ENCODE measurements at places on chromosomes 7 and 10.
A peak's percentile ranks its signal among the peaks of the same experiment; 100 is the strongest.

- DNase-seq = no peak
These were observed 19.0 kb downstream of the NAPEPLD start for GRCh38 chr7:103129702-103130549.

DNA sequence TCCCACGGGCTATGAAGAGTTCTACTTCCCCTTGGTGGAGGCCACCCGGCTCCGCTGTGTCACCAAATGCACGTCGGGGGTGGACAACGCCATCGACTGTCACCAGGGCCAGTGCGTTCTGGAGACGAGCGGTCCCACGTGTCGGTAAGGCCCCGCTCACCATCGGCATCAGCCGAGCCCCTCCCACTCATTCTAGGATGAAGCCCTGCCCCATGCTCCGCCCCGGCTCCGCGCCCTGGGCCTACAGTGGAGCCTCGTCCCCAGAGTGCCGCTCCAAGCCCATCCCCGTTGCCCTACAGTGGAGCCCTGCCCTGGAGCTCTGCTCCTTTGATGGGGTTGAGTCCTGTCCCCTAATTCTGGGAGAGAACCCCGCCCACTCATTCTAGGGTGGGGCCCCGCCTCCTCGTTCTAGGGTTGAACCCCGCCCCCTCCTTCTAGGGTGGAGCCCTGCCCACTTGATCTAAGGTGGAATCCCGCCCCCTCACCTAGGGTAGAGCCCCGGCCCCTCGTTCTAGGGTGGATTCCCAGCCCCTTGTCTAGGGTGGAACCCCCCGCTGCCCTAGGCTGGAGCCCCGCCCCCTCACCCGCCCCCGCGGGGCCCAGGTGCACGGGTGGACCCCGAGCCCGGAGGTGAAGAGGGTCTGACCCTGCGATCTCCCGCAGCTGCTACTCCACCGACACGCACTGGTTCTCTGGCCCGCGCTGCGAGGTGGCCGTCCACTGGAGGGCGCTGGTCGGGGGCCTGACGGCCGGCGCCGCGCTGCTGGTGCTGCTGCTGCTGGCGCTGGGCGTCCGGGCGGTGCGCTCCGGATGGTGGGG is 3.4 kb upstream of the MUC12 start:
- DNase-seq = peak; percentile 76

GRCh38 chr7:148156233-148156632 is 434.3 kb upstream of the C7orf33 start:
- DNase-seq = no peak

DNA sequence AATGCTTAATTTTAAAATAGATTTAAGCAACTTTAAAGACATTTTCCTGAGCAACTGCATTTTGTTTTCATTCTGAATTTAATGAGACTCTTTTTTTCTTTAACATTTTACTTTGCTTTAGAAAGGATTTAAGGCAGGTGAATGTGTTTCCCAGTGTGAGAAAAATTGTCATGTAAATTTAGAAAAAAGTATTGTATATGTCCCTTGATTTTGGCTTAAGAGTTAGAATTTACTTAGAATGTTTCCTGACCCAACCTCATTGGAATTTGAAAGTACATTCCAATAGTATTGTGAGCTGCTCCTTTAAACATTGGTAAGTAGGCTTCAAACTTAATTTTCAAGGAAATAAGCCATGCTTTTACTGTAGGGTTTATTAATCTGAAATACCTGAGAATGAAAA is 110.2 kb downstream of the PTEN start:
- DNase-seq = no peak

DNA sequence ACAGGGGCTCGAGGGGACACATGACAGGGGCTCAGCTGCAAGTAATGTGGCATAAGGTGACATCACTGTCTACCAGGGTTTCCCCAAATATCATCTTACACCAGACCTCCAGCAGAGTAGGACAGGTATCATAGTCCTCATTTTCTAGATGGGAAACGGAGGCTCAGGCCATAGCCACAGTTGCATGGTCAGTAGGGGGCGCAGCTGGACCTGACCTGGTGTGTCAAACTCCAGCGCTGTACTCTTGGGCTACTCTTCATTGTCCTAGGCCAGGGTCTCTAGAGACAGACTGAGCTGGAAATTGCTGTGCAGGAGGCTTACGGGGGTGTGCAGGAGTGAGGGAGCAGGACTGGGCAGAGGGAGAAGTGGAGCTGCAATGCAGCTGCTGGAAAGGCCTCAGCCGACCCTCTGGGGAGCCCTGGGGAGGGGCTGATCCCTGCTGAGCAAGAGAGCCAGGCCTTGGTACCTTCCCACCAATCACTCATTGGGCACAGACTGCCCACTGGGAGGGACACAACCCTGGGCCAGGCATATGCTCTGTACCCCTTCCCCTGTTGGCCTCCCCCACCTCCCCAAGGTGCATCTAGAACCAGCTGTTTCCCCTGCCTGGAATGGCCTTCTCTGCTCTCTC is 89.9 kb downstream of the CDH23 start:
- DNase-seq = peak; percentile 11

DNA sequence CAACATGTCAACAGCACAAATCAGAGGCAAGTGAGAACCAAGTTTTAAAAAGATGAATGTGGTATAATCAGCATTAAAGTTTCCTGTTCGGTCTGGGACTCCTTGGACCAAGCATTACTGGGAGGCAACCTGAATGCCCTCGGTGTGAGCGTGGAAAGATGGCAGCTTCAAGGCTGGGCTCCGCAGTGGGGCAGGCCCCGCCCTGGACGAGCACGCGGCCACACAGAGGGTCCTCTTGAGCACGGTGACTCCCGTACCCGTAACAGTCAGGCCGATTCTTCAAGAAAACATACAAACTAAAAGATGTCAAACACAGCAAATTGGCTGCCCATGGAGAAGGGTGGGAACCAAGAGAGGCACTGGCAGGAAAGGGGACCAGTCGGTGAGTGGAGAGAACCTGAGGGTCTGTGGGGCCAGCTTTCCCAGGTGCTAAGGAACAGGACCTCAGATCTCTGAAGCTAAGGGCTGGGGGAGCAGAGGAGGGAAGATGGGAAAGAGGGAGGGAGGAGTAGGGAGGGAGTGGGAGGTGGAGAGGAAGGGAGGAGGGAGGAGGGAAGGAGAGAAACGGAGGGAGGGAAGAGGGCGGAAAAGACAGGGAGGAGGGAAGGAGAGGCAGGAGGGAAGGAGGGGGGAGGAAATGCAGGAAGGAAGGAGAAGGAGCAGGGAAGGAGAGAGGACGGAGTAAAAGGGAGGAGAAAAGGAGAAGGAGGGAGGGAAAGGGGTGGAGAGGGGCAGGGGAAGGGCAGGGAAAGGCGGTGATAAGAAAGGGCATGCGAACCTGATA is 71.2 kb upstream of the FAM20C start:
- DNase-seq = no peak

GRCh38 chr10:133375357-133376115 is 2.4 kb upstream of the ECHS1 start:
- DNase-seq = no peak

DNA sequence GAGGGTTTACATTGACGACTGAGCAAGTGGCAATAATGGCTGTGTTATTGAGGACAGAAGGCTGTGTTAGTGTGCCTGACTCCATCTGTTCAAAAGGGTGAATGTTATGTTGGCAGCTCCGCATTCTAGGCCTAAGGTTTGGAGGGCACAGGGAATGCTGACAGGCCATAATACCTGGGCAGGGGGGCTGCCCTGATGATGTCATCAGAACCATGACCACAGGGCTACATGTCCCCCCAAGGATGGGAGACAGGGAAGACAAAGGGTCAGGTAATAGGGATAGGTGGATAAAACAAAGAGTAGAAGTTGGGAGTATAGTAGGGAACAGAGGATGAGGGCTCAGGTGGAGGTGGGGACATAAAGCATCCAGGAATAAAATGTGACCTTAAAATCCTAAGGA is 1.8 kb upstream of the PPP3CB start:
- DNase-seq = no peak

DNA sequence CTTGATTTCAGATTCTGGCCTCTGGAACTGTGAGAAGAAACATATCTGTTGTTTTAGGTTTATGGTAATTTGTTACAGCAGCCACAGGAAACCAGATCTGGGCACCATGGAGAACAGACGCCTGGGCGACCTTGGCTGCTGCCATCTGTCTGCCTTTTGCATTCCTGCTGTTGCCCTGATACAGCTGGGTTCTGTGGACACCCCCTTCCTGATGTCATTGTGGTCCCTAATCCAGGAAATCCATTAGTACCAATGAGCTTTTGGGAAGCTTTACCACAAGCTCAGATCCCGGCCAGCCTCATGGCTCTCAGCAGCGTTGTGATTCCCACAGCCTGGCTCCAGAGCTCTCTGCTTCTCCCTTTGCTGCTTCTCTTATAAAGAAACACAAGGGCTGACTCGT is 174.2 kb upstream of the NPS start:
- no peak for DNase-seq

- peak; percentile 31 for DNase-seq
These were observed 535 bp downstream of the ASAH2B start for GRCh38 chr10:50740293-50740648.

DNA sequence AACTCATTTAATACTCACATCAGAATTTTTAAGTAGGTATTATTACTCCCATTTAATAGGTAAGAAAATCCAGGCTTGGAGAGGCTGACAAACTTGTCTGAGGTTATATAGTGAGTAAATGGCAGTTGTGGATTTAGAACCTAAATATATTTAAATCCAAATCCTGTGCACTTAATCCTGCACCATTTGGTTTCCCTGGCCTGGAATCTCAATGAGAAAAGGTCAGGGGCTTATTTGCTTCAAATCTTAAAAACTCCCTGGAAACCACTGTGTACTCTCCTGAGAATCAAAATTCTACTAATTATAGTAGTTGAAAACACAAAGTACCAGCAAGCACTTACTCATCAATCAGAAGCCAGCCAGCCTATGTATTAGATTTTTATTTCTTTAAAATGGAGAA is 97.7 kb downstream of the DNMBP start:
- DNase-seq = no peak

DNA sequence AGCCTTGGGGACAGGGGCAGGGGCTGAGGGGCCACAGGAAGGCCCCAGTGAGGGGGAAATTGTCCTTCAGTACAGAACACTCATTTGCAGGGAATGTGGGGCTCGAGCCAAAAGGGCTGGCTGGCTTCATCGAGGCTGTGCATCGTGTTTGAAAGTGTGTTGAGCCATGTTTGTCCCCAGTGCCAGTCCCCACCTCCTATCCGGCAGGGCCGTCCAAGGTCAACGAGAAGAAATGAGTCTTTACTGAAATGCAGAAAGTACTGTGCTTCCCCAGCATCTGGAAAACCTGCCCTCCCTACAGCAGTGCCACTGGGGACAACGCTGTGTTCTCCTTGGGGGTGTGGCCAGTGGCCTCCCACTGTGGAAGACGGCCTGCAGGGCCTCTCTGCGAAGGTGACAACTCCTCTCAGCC is 214.1 kb downstream of the KLF6 start:
- DNase-seq = no peak

DNA sequence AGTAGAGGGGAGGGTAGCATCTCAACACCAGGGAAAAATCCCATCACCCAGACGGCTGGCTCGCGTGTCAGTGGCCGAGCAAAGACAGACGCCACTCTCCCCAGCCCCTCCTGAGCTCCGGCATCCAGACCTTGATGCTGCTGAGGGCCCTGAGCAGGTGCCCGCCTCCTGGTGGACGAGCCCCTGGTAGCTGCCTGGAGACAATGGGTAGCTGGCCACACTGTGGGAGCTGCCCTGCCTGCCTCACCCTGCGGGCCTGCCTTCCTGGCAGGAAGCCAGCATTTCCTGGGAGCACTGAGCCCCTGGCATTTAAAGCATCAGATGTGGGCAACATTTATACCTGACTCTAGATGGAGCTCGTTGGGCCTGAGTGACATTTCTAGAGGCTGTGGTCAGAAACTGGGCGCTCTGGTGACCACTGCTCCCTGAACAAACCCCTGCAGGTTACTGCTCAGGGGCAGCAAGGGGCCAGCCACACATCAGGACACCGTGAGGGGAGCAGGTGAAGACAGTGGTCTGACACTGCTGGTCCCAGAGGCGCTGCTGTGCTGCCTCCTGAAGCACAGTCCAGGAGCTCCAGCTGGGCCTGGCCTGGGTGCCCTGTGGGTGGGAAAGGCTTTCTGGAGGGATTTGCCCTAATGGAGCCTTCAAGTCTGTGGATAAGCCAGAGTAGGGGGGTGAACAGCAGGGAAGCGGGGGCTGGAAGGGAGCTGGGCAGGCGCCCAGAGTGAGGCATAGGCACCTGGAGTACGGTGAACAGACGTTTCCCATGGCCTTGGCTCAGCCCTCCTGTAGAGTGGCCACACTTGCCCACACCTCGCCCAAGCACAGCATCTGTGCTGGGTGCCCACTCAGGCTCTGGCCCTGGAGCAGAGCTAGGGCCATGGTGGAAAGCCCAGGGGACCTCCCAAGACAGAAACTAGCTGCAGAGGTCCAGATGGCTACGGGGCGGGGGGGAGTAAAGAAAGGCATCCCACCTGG is 138.7 kb downstream of the MAPK8 start:
- no peak for DNase-seq

- DNase-seq = no peak
These were observed 38.3 kb downstream of the AKR1B1 start for GRCh38 chr7:134420424-134421125.

GRCh38 chr10:45395554-45395953 is 21.5 kb downstream of the ALOX5 start:
- no peak for DNase-seq

DNA sequence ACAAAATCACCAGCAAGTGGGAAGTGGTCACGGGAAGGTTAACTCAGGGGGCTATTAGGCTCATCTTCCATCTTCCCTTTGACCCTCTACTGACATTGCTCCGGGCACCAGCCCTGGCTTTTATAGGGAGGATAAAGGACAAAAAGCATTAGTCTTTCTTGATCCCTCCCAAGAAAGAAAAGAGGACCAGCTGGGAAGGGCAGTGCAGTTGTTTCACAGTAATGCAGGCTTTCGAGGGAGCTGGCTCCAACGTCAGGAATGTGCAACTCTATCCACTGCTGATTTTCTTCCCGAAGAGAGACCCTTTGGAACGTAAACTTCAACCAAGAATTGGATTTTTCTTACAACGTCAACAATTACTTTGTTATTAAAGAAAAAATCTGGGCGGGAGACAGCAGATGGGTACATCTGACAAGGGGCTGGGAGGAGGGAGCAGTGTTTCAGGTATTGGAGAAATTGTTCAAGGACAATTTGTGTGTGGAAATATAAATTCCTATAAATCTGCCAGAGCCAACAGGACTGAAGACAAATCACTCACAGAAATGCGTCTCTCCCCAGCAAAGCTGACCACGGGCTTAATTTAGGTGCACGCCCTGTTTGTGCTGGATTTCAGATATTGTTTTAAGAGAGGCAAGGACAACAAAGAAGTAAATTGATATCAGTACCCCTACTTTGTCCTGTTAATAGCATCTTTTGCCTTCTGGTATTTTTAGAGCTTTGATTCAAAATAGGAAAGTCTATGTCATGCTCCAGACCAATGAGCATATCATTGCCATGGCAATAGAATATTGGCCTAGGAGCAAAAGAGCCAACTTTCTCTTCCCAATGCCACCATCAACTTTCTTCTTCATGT is 23.4 kb upstream of the ARID5B start:
- no peak for DNase-seq

- DNase-seq = no peak
These were observed 1.3 kb downstream of the FRAT2 start for GRCh38 chr10:97333351-97333600.
